ENCODE measurements at places on chromosomes 1 and 21. TPM values are rescaled to one million over a fixed set of nuclear protein-coding genes. Genes with fewer than 3 reads are reported as not detected.

Gene BRDT
- total RNA-seq: not detected

Gene KLHDC8A
- total RNA-seq: not detected

Gene LCE2B
- total RNA-seq: not detected

Gene PLA2G2A
- total RNA-seq: not detected

Gene TMCC2
- 2.3 TPM for total RNA-seq

Gene POU3F1
- not detected for total RNA-seq

Gene BACE2
- 238 TPM for total RNA-seq

Gene NECTIN4
- 0.54 TPM for total RNA-seq

Gene SGIP1
- total RNA-seq: 9.4 TPM

Gene RNU1-2
- total RNA-seq: not detected

Gene SLAMF9
- not detected for total RNA-seq

Gene KCNH1
- not detected for total RNA-seq

Gene SERTAD4
- 2.4 TPM for total RNA-seq

Gene CELA3B
- not detected for total RNA-seq

Gene S100A9
- not detected for total RNA-seq

Gene NUAK2
- total RNA-seq: 11.1 TPM

Gene FALEC
- total RNA-seq: not detected

Gene S100A7
- total RNA-seq: not detected

Gene LRRIQ3
- 0.34 TPM for total RNA-seq

Gene DCDC2B
- not detected for total RNA-seq

Gene ILDR2
- not detected for total RNA-seq
